ENCODE measurements at places on chromosomes 1 and 21. TPM values are rescaled to one million over a fixed set of nuclear protein-coding genes. Genes with fewer than 3 reads are reported as not detected.
A peak's percentile ranks its signal among the peaks of the same experiment; 100 is the strongest.

Gene KCNE1
- 0.37 TPM for polyA plus RNA-seq

Gene SPAG17
- polyA plus RNA-seq, result not detected

- no peaks in the 10 kb centered on the region for H3K36me3 ChIP-seq
- H3K4me3 ChIP-seq, result no peak overlapping the region
- no peak overlapping the region for H3K27ac ChIP-seq
- peaks cover 2% of the 10 kb centered on the region for H3K27me3 ChIP-seq
Observed at GRCh38 chr21:44988607-44989536, 49.0 kb downstream of the SLX9 start.

- H3K36me3 ChIP-seq, result no peaks in the 10 kb centered on the region
- H3K4me3 ChIP-seq, result no peak overlapping the region
- DNase-seq, result no peak
- no peaks in the 10 kb centered on the region for H3K27me3 ChIP-seq
- peaks cover 3% of the 10 kb centered on the region for H3K4me1 ChIP-seq
Observed at GRCh38 chr1:107877745-107878144, 87.2 kb downstream of the VAV3 start.

DNA sequence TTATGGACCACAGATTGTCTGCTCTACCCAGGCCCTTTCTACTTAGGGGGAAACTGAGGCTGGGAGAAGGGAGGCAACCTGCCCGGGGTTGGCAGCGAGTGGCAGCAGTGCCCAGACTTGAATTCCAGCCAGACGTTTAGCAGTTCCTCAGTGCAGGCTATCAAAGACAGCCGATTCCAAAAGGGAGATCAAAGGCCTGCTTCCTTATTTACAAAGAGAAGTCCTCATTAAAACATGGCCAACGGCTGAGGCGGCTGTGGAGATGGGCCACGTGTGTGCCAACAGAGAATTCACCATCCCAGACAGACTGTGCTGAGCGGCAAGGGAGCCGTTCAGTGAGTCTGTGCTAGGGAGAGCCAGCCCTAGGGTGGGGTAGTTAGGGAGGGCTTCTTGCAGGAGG, 27.7 kb downstream of the C1QB start:
- no peaks in the 10 kb centered on the region for H3K36me3 ChIP-seq
- no peak overlapping the region for H3K27ac ChIP-seq
- H3K4me3 ChIP-seq, result no peak overlapping the region
- no peaks in the 10 kb centered on the region for H3K4me1 ChIP-seq
- peak; percentile 75 for DNase-seq

GRCh38 chr1:48704736-48705135, 72.0 kb downstream of the BEND5 start:
- no peak overlapping the region for H3K27ac ChIP-seq
- H3K36me3 ChIP-seq, result no peaks in the 10 kb centered on the region
- H3K4me3 ChIP-seq, result no peak overlapping the region
- H3K27me3 ChIP-seq, result peaks cover 2% of the 10 kb centered on the region

Gene KANK4
- not detected for polyA plus RNA-seq

GRCh38 chr1:201025571-201026002, 2.1 kb upstream of the KIF21B start:
- no peak overlapping the region for H3K4me3 ChIP-seq
- no peak overlapping the region for H3K27ac ChIP-seq
- no peaks in the 10 kb centered on the region for H3K36me3 ChIP-seq
- peaks cover 29% of the 10 kb centered on the region for H3K27me3 ChIP-seq
- DNase-seq, result no peak

DNA sequence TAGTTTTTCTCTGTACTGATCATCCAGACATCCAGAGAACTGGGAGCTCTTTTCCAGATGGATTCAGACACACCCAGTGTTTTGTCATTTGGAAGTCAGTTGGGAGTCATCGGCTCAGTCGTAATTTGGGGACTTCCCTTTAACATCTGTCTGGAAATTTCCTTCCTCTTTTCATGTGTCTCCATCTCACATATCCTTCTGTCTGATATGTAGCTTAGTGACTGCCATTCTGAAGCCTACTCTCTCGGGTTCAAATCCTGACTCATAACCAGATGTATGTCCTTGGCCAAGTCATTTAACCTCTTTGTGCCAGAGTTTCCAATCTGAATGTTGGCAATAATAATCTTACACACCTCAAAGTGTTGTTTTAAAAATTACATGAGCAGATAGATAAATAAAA, 3.0 kb downstream of the MORC3 start:
- H3K27me3 ChIP-seq, result no peaks in the 10 kb centered on the region
- H3K36me3 ChIP-seq, result no peaks in the 10 kb centered on the region
- DNase-seq, result no peak
- no peak overlapping the region for H3K27ac ChIP-seq

GRCh38 chr1:91428182-91428798, 23.7 kb upstream of the HFM1 start:
- H3K4me1 ChIP-seq, result no peaks in the 10 kb centered on the region
- H3K27me3 ChIP-seq, result no peaks in the 10 kb centered on the region
- no peak overlapping the region for H3K27ac ChIP-seq
- DNase-seq, result no peak
- H3K4me3 ChIP-seq, result no peak overlapping the region
- H3K36me3 ChIP-seq, result no peaks in the 10 kb centered on the region

Gene CD247
- polyA plus RNA-seq, result 5.0 TPM

Gene PFKL
- 251 TPM for polyA plus RNA-seq

Gene CFHR1
- not detected for polyA plus RNA-seq

GRCh38 chr1:119603695-119604094, 44.4 kb downstream of the ZNF697 start:
- H3K4me3 ChIP-seq, result no peak overlapping the region
- no peaks in the 10 kb centered on the region for H3K36me3 ChIP-seq
- H3K27me3 ChIP-seq, result no peaks in the 10 kb centered on the region

DNA sequence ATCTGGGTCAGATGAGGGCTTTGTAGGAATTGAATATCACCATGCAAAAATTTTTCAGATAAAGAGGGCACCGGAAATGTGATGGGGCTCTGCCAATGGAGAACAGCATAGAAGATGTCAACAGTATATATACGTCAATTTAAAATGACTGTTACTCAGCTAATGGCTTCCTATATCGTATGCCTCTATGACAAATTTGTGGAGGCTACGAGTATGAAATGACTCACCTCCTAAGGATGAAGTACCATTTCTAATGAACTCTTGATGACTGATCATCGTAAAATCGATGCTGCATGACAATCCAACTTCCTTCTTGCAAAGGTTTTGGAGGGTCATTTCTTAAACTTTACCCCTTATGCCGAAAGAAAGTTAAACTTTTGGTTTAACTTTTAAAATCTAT, 450.3 kb upstream of the ZP4 start:
- H3K27ac ChIP-seq, result no peak overlapping the region
- no peaks in the 10 kb centered on the region for H3K27me3 ChIP-seq
- no peaks in the 10 kb centered on the region for H3K4me1 ChIP-seq
- peak; percentile 65 for DNase-seq
- H3K4me3 ChIP-seq, result no peak overlapping the region

- H3K4me1 ChIP-seq, result no peaks in the 10 kb centered on the region
- DNase-seq, result no peak
- H3K27ac ChIP-seq, result no peak overlapping the region
- no peaks in the 10 kb centered on the region for H3K36me3 ChIP-seq
- no peaks in the 10 kb centered on the region for H3K27me3 ChIP-seq
- H3K4me3 ChIP-seq, result no peak overlapping the region
Observed at GRCh38 chr1:217846733-217847132, 215.6 kb downstream of the SPATA17 start.

- H3K4me1 ChIP-seq, result no peaks in the 10 kb centered on the region
- no peaks in the 10 kb centered on the region for H3K27me3 ChIP-seq
- H3K27ac ChIP-seq, result peak overlapping the region; percentile 92
- H3K36me3 ChIP-seq, result no peaks in the 10 kb centered on the region
- DNase-seq, result no peak
Observed at GRCh38 chr1:23557471-23558124, 1.7 kb downstream of the ID3 start.

Gene MFAP2
- polyA plus RNA-seq, result 2.4 TPM

GRCh38 chr1:93448292-93448982, 519 bp downstream of the FNBP1L start:
- peak overlapping the region; percentile 90 for H3K4me3 ChIP-seq
- peaks cover 6% of the 10 kb centered on the region for H3K4me1 ChIP-seq
- peaks cover 3% of the 10 kb centered on the region for H3K36me3 ChIP-seq
- H3K27ac ChIP-seq, result peak overlapping the region; percentile 96
- DNase-seq, result peak; percentile 88

GRCh38 chr1:188426561-188426960, 1597.8 kb downstream of the PLA2G4A start:
- no peak for DNase-seq
- no peak overlapping the region for H3K27ac ChIP-seq
- H3K4me3 ChIP-seq, result no peak overlapping the region
- H3K36me3 ChIP-seq, result no peaks in the 10 kb centered on the region
- no peaks in the 10 kb centered on the region for H3K4me1 ChIP-seq
- H3K27me3 ChIP-seq, result no peaks in the 10 kb centered on the region
